ENCODE measurements at places on chromosomes 13 and 19. TPM values are rescaled to one million over a fixed set of nuclear protein-coding genes. Genes with fewer than 3 reads are reported as not detected.

Gene ZNF790
- total RNA-seq = 8.2 TPM

Gene ZNF729
- not detected for total RNA-seq

Gene KIR2DL1
- total RNA-seq = not detected

Gene HCST
- total RNA-seq = 1.2 TPM

Gene IL12RB1
- total RNA-seq = 0.26 TPM

Gene SIGLEC10
- total RNA-seq = not detected

Gene MIR17HG
- 1.9 TPM for total RNA-seq

Gene TIMM44
- 48.4 TPM for total RNA-seq

Gene CYP4F22
- total RNA-seq = not detected

Gene SPACA4
- total RNA-seq = not detected

Gene LSM14A
- 75.6 TPM for total RNA-seq

Gene ZNF580
- 5.8 TPM for total RNA-seq

Gene ATP7B
- 1.3 TPM for total RNA-seq

Gene ZSCAN5B
- not detected for total RNA-seq

Gene AMER2
- not detected for total RNA-seq

Gene LGI4
- total RNA-seq = 0.06 TPM

Gene TSHZ3
- 4.2 TPM for total RNA-seq

Gene VAV1
- total RNA-seq = not detected

Gene GJB6
- not detected for total RNA-seq

Gene GRK1
- not detected for total RNA-seq

Gene PTPRH
- total RNA-seq = 6.1 TPM

Gene CNMD
- total RNA-seq = not detected

Gene CLIP3
- 3.4 TPM for total RNA-seq

Gene CGB2
- not detected for total RNA-seq

Gene ACTMAP
- 0.53 TPM for total RNA-seq

Gene ZNF93
- 1.8 TPM for total RNA-seq

Gene CEACAM21
- total RNA-seq = not detected

Data from aortic smooth muscle cell (primary cell).